ENCODE measurements at places on chromosomes 12 and 14. TPM values are rescaled to one million over a fixed set of nuclear protein-coding genes. Genes with fewer than 3 reads are reported as not detected.

Gene SMOC1
- total RNA-seq, result not detected

Gene EDDM3A
- not detected for total RNA-seq

Gene OR6S1
- total RNA-seq, result not detected

Gene MMP19
- total RNA-seq, result not detected

Gene CLEC6A
- total RNA-seq, result not detected

Gene TAS2R42
- total RNA-seq, result not detected

Gene MYO1H
- total RNA-seq, result not detected

Gene IGF1
- total RNA-seq, result not detected

Gene BATF
- 20.3 TPM for total RNA-seq

Gene MYF6
- total RNA-seq, result not detected

Gene PAPOLA
- total RNA-seq, result 169 TPM

Gene SLC5A8
- not detected for total RNA-seq

Gene GALNT6
- total RNA-seq, result 7.0 TPM

Gene RASAL1
- total RNA-seq, result 0.15 TPM

Gene ETFBKMT
- total RNA-seq, result 1.9 TPM

Gene MDM1
- 18.7 TPM for total RNA-seq

Gene NID2
- 0.62 TPM for total RNA-seq

Gene CDCA3
- 0.87 TPM for total RNA-seq

Gene FBLN5
- total RNA-seq, result 3.7 TPM

Gene DBX2
- not detected for total RNA-seq

Gene ADAMTS20
- not detected for total RNA-seq

Gene INSM2
- not detected for total RNA-seq

Gene GPRC5D
- total RNA-seq, result not detected

Gene PLEKHH1
- total RNA-seq, result 0.12 TPM

Gene CLEC1A
- not detected for total RNA-seq

Gene ASB2
- 2.3 TPM for total RNA-seq

Gene IPO4
- total RNA-seq, result 46.6 TPM

Gene AREL1
- total RNA-seq, result 44.9 TPM

Gene SLC2A14
- 6.4 TPM for total RNA-seq

Gene HOTAIR
- not detected for total RNA-seq

Gene AMDHD1
- 0.47 TPM for total RNA-seq

Gene RFLNA
- total RNA-seq, result not detected

Gene BCL7A
- 4.0 TPM for total RNA-seq

Gene KRT3
- not detected for total RNA-seq

Gene ZDHHC22
- total RNA-seq, result not detected

Gene MYH6
- not detected for total RNA-seq

Gene OR10A7
- not detected for total RNA-seq

Gene FOXG1
- total RNA-seq, result not detected

Gene RERG
- not detected for total RNA-seq

Gene KMT2D
- 139 TPM for total RNA-seq

Gene PPM1H
- 0.31 TPM for total RNA-seq

All from T-helper 17 cell (primary cell).